ENCODE measurements at places on chromosomes 5 and 9.

GRCh38 chr5:77073667-77074066 is 13.4 kb downstream of the ZBED3 start:
- no peak for DNase-seq

DNA sequence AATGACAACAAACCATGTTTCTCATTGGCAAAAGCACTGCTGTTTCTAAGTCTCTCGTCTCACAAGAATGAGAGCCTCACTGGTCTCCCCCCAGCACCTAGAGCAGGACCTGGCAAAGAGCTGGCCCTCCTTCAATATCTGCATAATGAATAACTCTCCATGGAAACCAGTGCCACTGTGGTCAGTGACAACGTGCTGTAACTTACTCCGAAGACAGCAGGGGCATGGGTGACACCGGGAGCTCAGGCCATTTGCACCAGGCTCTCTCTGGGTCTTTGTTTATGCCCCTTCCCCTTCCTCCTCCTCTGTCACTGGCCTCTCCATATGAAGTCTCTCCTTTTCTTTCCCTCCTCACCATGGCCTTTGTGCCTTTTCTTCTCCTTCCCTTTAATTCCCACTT is 33.3 kb downstream of the TAS2R1 start:
- DNase-seq: no peak

- no peak for DNase-seq
These were observed 44.0 kb downstream of the GGTA1 start for GRCh38 chr9:121455527-121456239.

GRCh38 chr9:71885467-71885866 is 25.5 kb downstream of the ABHD17B start:
- no peak for DNase-seq

- DNase-seq: no peak
These were observed 122.0 kb upstream of the FER start for GRCh38 chr5:108625654-108626053.

DNA sequence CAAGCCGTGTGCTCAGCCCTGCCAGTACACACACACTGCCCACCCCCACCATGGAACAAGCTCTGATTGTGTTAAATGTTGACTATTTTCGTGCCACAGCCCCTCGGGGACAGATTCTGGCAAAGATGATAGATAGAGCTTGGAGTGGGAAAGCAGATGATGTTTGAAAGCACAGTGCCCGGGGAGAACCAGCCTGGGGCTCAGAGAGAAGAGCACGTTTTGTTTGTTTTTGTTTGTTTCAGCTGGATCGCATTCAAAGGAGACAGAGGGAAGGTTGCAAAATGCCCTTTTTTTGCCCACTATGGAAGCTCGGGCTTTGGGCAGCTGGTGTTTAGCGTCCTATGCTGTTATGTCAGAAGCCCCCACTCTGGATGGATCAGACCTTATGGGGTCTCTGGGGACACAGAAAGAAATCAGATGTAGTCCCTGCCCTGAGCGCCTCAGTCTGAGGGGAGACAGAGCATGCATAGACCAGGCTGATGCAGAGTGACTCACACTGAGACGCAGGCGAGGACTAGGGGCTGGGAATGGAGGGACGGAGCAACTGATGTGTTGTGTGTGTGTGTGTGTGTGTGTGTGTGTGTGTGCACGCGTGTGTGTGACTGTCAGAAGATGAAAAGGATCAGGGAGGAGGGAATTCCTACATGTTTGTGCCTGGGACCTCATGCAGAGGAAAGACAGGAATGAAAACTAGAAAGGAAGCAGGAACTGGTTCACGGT is 229.7 kb downstream of the MELK start:
- no peak for DNase-seq

Data from iPS-NIHi11 (cell line).